ENCODE measurements at places on chromosomes 16 and 17.

DNA sequence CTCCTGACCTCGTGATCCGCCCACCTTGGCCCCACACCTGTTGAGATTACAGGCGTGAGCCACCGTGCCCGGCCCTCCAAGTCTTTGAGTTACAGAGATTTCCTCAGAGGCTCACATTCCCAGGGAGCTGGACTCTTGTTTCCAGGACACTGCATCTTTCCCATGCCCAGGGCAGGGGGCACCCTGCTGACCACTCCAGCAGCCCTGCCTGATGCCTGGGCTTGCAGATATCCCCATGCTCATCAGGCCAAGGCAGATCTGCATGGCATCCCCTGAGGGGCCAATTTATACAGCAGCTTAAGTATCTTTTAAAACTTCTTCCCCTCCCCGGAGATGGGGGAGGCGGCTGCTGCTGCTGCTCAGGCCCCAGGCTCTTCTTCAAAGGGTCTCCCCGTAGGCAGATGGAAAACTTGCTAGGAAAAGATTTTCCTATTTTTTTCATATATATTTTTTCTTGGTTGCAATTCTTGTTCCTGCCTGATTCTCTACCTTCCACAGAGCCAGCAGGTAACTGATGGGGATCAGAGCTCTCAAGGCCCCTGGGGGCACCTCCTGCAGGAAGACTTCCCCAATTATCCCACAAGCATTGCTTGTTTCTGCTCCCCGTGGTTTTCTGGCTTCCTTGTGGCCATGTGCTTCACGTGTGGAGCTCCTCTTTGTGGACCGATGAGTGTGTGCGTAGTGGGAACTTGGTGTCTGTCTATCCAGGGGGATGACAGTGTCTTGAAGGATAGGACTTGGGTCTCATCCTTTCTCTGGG is 102.2 kb upstream of the SDK2 start:
- no peak for DNase-seq

GRCh38 chr17:59892251-59892923 is 356 bp downstream of the TUBD1 start:
- DNase-seq: no peak

GRCh38 chr17:76072148-76072858 is at the start of gene SRP68:
SRP68 (minus strand) TSS chr17:76072517; CDS start chr17:76072491, 26 bp downstream.
- peak; percentile 88 for DNase-seq

- no peak for DNase-seq
Measured at GRCh38 chr16:89344846-89345611, 127.5 kb downstream of the ZNF778 start.

GRCh38 chr17:68418876-68419275 is 38.4 kb downstream of the WIPI1 start:
- no peak for DNase-seq

DNA sequence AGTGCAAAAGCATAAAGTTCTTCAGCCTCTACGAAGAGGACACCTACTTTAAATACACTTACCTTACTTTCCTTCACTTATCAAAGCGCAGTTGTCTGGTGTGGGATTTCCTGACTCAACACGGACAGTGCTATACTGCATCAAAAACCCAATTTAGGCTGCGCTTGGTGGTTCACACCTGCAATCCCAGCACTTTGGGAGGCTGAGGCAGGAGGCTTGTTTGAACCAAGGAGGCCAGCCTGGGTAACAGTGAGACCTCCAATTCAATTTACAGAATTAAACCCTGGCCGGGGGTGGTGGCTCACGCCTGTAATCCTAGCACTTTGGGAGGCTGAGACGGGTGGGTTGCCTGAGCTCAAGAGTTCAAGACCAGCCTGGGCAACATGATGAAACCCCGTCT is 4.1 kb downstream of the JMJD6 start:
- no peak for DNase-seq

DNA sequence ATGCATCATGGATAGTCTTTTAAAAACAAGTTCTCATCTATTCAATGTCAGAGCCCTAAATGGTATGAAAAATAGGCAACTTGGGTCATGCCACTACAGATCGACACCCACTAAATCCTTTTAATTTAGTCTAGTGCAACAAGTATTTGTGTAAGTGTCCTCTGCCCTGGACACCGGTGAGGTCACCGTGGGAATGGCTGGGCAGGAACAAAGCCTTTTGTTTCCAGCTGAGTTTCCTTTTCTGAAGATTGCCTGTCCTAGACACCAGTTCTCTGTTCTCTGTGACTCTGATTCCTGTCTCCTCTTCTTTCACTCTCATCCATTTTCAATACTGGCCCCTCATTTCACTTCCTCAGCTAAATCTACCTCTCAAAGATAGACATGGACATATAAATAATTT is 446.5 kb downstream of the MAF start:
- no peak for DNase-seq

DNA sequence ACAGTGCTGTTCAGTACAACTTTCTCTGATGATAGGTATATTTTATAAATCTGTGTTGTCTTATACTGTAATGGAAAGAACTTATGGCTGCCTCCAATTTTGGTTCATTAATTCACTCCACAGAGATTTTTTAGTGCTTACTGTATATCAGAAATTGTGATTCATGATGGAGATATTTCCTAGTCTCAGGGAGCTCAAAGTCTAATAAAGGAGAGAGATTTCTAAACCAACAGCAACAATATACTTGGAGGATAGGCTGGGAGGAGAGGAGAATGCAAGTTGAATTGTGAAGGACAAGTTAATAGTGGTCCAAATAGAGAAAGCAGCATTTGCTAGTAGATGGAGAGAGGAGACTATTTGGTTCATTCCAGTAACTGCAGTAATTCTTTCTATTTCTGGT is 63.5 kb downstream of the TANC2 start:
- DNase-seq: no peak

GRCh38 chr17:43949781-43950180 is 4.0 kb downstream of the PYY start:
- no peak for DNase-seq

DNA sequence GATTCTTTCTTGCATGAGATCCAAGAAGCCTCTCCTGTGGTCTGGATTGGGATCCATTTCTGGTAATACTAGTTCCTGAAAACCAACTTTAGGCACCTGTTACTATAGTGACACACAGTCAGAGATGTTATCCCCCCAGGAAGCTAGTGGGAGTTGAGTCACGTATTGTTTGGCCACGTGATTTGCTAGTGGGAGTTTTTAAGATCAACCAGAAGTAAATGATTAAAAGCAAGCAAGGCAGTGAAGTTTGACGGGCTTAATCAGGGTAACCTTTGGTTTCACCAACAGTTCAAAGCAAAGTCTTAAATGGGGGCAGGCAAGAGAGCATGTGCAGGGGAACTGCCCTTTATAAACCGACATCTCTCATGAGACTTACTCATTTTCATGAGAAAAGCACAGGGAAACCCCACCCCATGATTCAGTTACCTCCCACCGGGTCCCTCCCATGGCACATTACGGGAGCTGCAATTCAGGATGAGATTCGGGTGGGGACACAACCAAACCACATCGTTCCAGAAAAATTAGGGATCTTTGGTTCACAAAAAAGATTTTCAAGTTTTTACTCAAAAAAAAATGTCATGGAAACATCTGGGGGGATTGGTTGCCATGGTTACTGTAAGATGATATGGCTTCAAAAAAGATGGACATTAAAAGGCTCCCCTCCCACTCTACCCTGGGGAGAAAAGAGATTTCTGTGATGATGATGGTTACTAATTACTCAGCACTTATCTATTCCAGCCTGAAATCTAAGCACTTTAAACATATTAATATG is 483.1 kb upstream of the ERCC4 start:
- DNase-seq: no peak

DNA sequence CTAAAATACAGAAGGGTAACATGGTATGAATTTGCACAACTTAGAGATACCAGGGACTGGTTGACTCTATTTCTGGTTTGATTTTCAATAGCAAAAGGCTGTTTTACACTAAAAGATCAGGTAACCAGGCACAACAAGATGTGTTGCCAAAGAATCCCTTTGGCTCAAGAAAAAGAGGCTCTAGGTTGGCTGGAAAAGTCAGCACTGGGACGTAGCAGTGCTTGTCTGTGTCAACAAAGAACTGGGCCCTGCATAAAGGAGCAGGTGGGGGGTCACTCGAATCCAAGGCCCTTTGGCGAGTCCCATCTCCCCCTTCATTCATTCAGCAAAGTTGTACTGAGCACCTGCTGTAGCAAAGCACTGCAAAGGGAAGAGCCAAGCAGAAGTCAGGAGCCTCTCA is 18.4 kb downstream of the SDR42E1 start:
- DNase-seq: no peak

DNA sequence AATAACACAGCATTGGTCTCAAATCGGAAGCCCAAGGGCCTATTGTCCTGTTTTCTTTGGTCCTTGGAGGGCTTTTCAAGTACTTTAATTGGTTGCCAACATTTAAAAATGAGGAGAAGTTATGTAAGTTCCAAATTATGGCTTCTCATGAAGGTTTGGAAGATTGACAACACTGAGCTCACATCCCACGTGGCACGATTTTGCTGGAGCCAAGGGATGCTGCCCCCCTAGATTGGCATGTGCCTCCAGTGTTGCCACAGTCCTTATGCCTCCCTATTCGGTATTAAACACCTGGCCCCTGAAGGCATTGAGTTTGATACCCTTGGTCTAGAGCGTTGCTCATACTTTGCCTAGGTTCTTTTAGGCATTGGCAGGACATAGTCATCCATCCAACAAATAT is 108.0 kb downstream of the ZNF18 start:
- no peak for DNase-seq

- DNase-seq: no peak
Measured at GRCh38 chr16:53545433-53545832, 42.4 kb upstream of the AKTIP start.

GRCh38 chr16:19765860-19766553 is 47.9 kb downstream of the IQCK start:
- DNase-seq: peak; percentile 87

GRCh38 chr17:44589316-44590071 is 32.2 kb downstream of the FZD2 start:
- DNase-seq: no peak

- no peak for DNase-seq
Measured at GRCh38 chr17:39064374-39064773, 87.1 kb downstream of the PLXDC1 start.

DNA sequence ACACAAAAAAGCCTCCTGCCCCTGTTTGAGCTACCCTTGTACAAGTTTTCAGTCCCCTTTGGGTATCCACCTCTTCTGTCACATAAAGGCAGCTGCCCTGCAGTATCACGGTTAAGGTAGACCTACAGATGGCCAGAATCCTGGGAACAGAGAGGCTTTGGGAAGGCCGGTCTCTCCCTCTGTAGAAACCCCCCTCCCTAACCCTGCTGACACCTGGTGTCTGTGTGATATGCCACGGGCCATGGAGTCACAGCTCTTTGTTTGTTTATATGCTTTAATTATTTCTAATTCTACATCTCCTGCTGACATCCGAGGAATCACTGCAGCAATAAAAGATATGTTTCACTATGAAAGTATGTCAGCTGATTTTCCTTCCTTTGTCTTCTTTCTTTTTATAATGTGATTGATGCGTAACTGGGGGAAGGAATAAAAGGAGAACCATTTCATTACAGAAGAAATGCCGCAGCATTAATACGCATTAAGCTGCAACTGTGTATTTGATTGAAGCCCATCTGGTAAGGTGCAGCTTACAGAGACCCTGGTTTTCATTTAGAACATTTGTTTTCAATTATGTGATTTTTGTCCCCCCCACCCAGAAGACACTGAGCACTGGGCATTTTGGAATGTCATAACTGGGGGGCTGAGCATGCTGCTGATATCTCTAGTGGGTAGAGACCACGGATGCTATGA is 142.1 kb downstream of the SLC39A11 start:
- DNase-seq: no peak

DNA sequence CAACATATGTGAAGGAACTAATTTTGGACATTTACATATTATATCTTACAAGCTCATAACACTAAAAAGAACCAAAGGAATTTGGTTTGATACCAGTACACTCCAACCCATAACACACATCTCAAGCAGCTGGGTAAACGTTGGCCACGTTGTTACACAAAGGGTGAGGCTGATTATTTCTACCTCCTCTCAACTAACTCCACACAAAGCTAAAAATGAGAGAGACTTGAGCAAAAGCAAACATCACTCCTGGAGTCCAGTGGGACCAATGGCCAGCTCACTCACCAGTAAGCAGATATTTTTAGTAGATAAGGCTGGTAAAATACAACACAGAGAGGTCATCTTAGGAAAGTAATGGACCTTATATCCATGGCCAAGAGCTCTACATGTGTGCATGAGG is 207.6 kb downstream of the MRTFB start:
- no peak for DNase-seq

DNA sequence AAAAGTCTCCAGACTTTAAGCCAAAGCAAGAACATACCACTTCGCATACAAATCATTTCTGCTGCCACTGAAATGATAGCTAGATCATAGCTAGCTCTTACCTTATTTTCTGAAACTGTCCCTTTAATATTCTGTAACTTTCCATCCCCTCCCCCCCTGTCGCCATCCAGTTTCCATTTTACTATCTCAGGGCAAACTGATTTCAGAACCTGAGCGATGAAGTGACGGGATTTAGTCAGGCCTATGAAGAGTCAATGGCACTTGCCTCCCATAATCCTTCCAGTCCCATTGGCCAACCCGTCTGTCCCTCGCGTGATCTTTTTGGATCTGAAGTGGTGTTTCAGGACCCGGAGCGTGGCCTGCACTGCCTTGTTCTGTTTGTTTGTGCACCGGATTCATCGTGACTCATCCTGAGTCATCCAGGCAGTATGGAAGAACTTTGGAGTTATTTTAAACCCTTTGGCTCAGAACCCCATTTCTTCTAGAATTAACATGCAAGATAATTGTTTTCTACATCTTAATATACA is 199.8 kb upstream of the CHMP6 start:
- no peak for DNase-seq

DNA sequence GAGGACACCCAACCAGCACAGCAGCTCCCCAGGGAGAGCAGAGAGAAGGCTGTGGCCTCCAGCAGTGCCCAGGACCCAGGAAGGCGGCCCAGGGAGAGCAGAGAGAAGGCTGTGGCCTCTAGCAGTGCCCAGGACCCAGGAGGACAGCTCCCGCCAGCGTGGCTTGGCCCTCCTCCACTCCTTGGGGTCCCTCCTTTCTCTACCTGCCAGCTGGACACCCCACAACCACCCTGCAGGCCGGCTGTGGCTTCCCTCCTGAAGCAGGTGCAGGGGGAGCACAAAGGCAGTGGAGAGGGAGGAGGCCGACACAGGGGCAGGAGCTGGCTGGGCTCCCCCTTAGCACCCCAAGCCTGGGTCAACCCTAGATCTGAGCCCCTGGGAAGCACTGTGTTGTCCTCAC is 54.1 kb upstream of the FASN start:
- DNase-seq: no peak

DNA sequence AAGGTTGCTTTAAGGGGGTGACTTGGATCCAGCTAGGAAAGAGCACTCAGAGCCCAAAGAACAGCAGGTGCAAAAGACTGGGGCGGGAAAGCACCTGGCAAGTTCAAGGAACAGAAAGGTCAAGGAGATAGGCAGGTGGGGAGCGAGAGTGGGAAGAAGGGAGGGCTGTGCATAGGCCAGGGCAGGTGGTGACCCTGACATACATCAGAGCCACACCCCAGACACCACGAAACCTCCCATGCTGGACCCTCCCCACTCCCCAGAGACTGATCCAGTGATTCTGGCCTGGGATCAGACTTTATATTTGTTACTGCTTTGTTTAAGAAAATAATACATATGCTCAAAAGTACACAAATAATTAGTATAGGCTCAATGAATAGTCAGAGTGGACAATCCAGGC is 48.5 kb upstream of the RBFOX3 start:
- DNase-seq: no peak

- no peak for DNase-seq
Measured at GRCh38 chr17:50585891-50586290, 25.4 kb downstream of the CACNA1G start.

- no peak for DNase-seq
Measured at GRCh38 chr16:53129281-53130158, 74.7 kb downstream of the CHD9 start.

GRCh38 chr16:66364117-66364958 is 2.2 kb upstream of the CDH5 start:
- DNase-seq: no peak
